Activated B cell treated with CpG ODN at 0.5 μM for 24 hours (primary cell): ENCODE measurements at places on chromosomes 16 and 17. TPM values are rescaled to one million over a fixed set of nuclear protein-coding genes. Genes with fewer than 3 reads are reported as not detected.
A peak's percentile ranks its signal among the peaks of the same experiment; 100 is the strongest.

DNA sequence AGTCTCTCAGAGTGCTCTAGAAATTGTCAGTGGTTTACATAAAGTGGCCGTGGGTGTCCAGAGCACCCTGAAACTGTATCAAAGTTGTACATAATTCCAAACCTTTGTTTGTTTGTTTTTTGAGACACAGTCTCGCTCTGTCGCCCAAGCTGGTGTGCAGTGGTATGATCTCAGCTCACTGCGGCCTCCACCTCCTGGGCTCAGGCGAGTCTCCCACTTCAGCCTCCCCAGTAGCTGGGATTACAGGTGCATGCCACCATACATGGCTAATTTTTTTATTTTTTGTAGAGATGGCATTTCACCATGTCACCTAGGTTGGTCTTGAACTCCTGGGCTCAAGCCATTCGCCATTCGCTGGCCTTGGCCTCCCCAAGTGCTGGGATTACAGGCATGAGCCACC, 24.3 kb upstream of the ADGRG1 start:
- peaks cover 14% of the 10 kb centered on the region for H3K27me3 ChIP-seq
- no peaks in the 10 kb centered on the region for H3K36me3 ChIP-seq
- H3K27ac ChIP-seq: no peak overlapping the region
- peaks cover 12% of the 10 kb centered on the region for H3K4me1 ChIP-seq
- no peak overlapping the region for H3K4me3 ChIP-seq

DNA sequence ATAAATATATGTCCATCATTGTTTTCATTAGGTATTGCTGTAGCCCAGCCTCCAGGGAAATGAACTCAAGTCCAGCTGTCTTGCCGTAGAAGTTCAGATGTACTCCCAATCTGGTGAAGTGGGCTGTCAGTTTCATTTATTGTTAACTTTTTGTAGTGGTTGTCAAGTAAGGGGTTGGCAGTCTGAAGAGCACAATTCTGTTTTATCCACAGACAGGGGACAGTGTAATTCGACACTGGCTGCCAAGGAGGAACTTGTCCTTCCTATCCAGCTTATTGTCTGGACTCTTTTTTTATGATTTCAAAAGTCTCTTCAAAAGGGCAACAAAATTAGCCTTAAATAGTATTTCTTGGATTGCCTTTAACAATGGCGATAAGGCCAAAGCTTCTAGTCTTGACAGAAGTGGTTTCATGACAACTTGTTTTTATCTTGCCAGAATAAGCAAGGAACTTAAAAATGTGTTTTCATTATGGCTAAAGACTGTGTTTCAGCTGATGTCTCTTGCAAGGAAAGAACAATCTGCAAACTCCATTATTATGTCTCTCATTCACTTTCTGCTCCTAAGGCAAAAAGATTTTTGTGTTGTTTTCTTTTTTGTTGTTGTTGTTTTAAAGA, 73.9 kb upstream of the TANC2 start:
- no peaks in the 10 kb centered on the region for H3K36me3 ChIP-seq
- H3K27me3 ChIP-seq: peaks cover 14% of the 10 kb centered on the region
- no peaks in the 10 kb centered on the region for H3K4me1 ChIP-seq

DNA sequence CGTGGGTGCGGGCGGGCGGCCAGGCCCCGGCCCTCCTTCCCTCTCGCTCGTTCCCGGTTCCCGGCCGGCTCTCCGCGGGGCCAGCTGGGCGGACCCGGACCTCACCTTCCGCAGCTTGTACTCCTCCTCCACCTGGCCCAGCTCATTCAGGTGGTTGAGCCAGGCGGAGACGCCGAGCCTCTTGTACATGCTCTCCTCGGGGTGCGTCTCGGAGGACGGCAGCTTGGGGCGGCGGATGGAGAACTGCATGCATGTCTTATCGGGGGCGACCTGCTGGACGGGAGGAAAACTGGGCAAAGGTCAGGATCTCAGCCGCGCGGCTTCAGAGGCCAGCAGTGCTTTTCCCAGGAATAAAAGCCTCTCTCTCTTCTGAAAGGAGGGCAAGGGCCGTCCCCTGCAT, 85.4 kb downstream of the TBC1D16 start:
- H3K4me3 ChIP-seq: no peak overlapping the region
- no peak for DNase-seq
- no peaks in the 10 kb centered on the region for H3K36me3 ChIP-seq
- H3K27me3 ChIP-seq: no peaks in the 10 kb centered on the region
- peaks cover 33% of the 10 kb centered on the region for H3K4me1 ChIP-seq

GRCh38 chr17:41763327-41763726, 23.2 kb downstream of the JUP start:
- no peak overlapping the region for H3K4me3 ChIP-seq
- H3K27ac ChIP-seq: no peak overlapping the region
- no peaks in the 10 kb centered on the region for H3K27me3 ChIP-seq
- peaks cover 67% of the 10 kb centered on the region for H3K36me3 ChIP-seq

DNA sequence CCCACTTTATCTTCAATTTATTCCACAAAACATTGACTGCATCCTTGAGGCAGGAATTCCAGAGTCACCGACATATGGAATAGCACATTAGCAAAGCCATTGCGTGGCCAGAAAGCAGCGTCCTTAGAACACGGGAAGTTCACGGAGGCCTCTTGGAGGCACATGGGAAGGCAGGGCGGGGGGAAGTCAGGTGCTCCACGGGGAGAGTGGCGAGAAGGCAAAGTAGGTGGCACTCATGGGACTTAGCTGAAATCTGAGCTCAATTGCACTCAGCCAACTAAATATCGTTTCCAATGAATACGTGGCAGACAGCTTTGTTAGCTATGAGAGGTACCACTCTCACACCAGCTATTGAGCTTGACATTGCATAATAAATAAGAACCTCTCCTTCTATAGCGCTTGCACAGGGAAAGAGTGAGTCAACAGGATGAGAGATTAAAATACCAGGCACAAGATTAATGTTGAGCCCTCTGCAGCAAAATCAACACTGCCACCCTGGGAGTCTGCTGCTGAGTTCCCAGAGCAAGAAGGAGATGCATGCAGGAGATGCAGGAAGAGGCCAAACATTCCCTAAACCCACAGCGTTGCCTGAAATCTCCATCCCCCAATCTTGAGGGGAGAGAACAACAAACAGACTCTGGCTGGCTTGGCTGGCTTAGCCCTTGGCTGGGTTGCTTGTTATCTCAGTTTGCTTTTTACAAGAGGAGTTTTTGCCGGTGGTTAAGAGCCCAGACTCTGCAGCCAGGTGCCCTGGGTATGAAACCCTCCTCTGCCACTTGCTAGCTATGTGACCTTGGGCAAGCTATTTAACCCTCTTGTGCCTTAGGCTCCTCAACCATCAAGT, 28.8 kb downstream of the ABCC12 start:
- no peaks in the 10 kb centered on the region for H3K4me1 ChIP-seq
- H3K27me3 ChIP-seq: no peaks in the 10 kb centered on the region
- no peaks in the 10 kb centered on the region for H3K36me3 ChIP-seq
- H3K27ac ChIP-seq: no peak overlapping the region

GRCh38 chr17:82449883-82450356, 632 bp downstream of the CYBC1 start:
- H3K36me3 ChIP-seq: peaks cover 33% of the 10 kb centered on the region
- no peak for DNase-seq
- peaks cover 42% of the 10 kb centered on the region for H3K4me1 ChIP-seq
- peak overlapping the region; percentile 97 for H3K27ac ChIP-seq
- peak overlapping the region; percentile 94 for H3K4me3 ChIP-seq
- H3K27me3 ChIP-seq: no peaks in the 10 kb centered on the region

DNA sequence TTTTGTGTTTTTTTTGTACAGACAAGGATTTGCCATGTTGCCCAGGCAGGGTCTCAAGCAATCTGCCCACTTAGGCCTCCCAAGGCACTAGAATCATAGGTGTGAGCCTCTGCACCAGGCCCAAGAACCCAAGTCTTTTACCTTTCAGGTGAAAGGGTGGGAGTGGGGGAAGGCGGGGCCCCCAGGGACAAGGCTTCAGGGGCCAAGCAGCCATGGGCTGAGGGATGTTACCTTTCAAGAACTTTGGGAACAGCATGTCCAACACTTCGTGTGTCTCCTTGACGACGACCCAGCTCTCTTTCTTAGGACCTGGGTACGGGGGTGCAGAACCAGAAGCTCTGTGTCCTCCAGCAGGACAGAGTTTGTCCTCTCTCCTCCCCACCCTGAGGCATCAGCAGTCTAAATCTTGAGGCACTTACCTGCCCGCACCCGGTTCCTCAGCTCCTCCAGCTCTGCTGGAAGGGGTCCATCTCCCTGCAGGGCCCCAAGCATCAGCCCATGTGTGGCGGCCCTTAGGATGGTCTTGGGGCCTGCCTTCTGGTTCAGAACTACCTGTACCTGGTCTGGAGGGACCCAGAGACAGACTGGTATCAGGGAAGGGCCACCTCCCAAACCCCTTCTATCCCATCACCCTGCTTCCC, 9.0 kb downstream of the SLC5A2 start:
- peaks cover 7% of the 10 kb centered on the region for H3K4me1 ChIP-seq
- H3K4me3 ChIP-seq: no peak overlapping the region
- DNase-seq: no peak
- H3K27ac ChIP-seq: no peak overlapping the region
- no peaks in the 10 kb centered on the region for H3K27me3 ChIP-seq
- peaks cover 57% of the 10 kb centered on the region for H3K36me3 ChIP-seq

LPCAT2 gene
- 0.04 and 0.42 TPM in 2 replicates for total RNA-seq
